ENCODE measurements at places on chromosomes 4 and X. TPM values are rescaled to one million over a fixed set of nuclear protein-coding genes. Genes with fewer than 3 reads are reported as not detected.

The CCDC120 gene
- total RNA-seq = 9.1 TPM

GRCh38 chr4:19368800-19369199 is 882.9 kb upstream of the SLIT2 start:
- no peak for DNase-seq

- no peak for DNase-seq
Measured at GRCh38 chr4:6492027-6492590, 19.7 kb upstream of the PPP2R2C start.

GRCh38 chr4:653080-653821 is 20.8 kb downstream of the ATP5ME start:
- no peak for DNase-seq

DNA sequence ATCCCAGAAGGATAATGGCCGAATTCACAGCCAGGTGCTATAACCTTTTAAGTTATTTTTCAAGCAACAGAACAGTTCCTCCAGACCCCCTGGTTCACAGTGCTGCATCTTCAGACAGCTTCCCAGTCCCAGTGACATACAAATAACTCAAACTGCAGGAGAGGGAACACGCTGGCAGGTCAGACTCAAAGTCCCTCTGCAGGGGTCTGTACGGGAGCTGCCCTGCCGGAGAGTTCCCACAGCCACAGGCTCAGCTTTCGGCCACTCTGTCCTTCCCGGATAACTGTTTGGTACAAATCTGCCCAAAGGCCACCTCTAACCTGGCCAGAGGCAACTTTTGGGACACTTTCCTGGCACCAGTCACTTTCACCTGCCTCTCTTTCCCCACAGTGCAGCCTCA is 230.2 kb downstream of the AFAP1 start:
- no peak for DNase-seq

DNA sequence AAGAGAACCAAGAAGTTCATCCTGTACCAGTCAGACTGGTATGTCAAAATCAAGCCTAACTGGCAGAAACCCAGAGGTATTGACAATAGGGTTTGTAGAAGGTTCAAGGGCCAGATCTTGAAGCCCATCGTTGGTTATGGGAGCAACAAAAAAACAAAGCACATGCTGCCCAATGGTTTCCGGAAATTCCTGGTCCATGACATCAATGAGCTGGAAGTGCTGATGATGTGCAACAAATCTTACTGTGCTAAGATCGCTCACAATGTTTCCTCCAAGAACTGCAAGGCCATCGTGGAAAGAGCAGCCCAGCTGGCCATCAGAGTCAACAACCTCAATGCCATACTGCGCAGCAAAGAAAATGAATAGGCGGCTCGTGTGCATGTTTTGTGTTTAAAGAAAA is 172.7 kb upstream of the MED14 start:
- DNase-seq = no peak

DNA sequence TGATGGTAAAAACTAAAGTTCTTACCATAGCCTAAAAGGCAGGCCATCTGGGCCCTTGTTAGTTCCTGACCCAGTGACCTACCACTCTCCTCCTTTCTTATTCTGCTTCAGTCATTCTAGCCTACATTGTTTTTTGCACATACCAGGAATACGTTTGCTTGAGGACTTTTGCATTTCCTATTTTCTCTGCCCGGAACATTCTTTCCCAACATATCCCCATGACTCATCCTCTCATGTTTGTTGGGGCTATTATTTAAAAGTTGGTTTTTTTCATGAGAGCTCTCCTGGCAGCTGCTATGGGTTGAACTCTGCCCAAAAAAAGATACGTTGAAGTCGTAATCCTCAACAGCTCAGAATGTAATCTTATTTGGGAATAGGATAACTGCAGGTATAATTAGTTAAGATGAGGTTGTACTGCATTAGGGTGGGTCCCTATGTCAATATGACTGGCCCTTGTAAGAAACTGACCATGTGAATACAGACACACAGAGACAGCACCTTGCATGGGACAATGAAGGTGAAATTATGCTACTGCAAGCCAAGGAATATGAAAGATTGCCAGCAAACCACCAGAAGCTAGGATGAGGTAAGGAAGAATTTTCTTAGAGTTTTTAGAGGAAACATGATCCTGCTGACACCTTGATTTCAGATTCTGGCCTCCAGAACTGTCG is 138.3 kb upstream of the PDHA2 start:
- DNase-seq = no peak

- no peak for DNase-seq
Measured at GRCh38 chr4:97142410-97142809, 1000.9 kb downstream of the STPG2 start.

GRCh38 chr4:147334478-147334877 is 146.4 kb upstream of the EDNRA start:
- DNase-seq = no peak

The CHRNA9 gene
- not detected for total RNA-seq

DNA sequence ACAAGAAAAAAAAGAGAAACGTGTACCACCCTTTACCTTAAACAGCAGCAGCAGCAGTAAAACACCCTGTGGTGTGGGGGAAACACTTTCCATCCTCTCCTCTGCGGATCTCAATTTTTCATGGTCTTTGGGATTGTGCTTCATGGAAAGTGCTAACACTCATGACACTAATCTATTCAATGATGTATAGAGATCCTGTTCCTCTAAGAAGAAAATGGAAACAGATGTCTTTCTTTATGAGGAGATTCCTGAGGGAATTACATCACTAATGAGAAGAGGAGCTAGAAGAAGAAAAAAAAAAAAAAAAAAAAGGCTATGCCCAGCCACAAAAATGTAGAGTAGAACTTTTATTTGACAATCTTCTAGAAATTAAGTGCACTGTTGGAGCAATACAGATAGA is 62.9 kb upstream of the NDST3 start:
- DNase-seq = no peak

GRCh38 chrX:38986586-38986985 is 185.3 kb downstream of the MID1IP1 start:
- no peak for DNase-seq

DNA sequence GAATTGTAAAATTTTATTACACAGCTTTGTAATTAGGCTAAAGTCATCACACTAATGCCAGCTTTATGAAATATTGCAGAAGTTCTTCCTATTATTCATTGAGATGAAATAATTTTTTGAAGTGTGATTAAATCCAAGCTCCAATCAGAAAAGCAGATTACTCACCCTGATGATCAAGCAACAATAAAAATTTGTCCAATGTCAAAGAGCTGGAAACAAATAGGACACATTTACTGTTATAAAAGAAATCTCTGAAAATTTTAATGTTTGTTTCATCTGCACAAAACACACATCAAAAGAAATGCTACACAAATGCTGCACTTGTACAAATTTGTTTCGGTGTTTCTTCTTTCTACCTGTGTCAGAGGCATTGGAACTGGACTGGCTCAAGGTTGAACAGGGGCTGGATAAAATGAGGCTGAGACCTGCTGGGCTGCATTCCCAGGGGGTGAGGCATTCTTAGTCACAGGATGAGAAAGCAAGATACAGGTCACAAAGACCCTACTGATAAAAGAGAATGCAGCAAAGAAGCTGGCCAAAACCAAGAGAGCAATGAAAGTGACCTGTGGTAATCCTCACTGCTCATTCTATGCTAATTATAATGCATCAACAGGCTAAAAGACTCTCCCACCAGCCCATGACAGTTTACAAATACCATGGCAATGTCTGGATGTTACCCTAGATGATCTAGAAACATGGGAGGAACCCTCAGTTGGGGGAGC is 78.3 kb downstream of the GASK1B start:
- no peak for DNase-seq

The ADGRG4 gene
- total RNA-seq = 0.34 TPM

DNA sequence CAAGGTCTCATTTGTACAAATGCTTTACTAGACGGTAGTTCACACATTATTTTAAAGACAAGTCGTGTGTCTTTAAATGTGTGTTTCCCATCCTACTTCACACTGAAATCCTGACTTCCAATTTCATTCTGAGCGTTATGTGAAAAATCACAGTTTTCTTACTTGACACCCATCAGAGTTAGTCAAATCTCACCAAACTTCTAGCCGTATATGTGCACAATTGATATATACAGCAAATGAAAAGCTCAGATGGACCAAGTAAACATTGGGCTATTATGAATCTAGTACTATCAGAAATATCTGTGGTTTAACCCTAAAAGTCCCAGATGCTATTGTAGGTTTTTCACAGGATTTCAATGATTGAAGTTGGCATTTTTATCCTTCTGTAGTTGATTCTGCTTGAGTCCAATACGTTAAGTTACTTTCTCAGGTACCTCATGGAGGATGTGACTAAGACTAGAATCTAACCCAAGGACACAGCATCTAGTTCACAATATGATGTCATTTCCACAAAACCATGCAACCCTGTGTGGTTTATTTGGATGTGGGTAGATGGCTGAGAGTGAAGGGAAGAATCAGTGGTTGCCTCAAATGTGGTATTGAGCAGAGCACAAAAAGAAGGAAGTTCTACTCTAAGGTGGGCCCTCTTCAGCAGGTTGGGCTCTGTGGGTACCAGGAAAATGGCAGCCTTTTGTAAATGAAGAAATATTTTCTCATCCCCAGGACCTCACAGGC is 22.1 kb upstream of the TRIM60 start:
- no peak for DNase-seq

The ZFP92 gene
- 9.4 TPM for total RNA-seq

GRCh38 chr4:189530848-189531247 is 409.8 kb upstream of the FRG1 start:
- DNase-seq = no peak

The PFKFB1 gene
- not detected for total RNA-seq

The HHIP gene
- 2.2 TPM for total RNA-seq

- DNase-seq = no peak
Measured at GRCh38 chr4:173332963-173333657, 1.0 kb downstream of the HMGB2 start.

The TEX13D gene
- total RNA-seq = not detected

The FABP2 gene
- not detected for total RNA-seq

DNA sequence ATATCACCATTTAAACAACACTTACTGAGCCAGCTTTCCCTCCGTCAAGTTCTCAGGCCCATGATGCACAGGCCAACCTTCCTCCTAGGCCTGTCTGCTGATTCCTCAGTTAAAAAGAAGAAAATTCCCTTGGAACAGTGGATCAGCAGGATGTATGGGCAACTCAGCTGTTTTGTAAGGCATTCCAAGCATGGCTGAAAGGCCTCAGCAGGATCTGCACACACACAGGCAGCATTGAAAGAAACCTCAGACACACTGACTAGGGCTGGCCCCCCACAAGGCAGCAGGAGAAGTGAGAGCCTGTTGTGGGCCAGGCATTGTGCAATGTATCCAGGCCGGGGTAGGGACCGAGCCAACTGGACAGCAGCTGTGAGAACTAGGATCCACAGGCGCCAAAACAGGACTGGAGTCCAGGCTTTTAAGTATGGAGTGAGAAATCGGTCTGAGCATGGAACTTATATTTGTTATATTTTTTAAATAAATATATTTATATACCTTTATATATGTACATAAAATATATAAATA is 171.4 kb downstream of the NWD2 start:
- DNase-seq = no peak
